ENCODE measurements at places on chromosomes 13 and 19.

GRCh38 chr13:46637213-46637612 is 84.2 kb downstream of the LRCH1 start:
- DNase-seq: no peak

DNA sequence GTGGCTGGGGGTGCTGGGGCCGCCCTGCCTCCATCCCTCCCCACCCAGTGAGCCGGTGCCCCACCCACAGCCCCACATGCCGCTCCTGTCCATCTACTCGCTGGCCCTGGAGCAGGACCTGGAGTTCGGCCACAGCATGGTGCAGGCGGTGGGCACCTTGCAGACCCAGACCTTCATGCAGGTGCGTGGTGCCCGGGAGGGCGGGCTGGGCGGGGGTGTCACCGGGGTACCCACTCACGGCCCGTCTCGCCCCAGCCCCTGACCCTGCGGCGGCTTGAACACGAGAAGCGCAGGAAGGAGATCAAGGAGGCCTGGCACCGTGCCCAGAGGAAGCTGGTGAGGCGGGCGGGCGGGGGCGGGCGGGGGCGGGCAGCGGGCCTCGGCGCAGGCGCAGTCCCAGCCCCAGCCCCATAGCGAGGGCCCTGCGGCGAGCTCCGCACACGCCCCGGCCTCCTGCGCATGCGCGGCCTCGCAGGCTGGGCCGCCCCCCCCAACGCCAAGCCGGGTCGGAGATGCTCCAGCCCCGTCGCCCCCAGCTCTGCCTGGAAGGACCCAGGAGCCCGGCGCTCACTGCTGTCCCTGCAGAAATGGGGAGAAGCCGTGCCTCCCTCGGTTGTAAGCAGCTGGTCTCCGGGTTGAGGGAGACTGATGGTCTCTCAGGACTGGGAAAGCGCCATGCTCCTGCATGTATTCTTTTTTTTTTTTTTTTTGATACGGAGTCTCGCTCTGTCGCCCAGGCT is 7.7 kb downstream of the ARHGAP45 start:
- no peak for DNase-seq

- peak; percentile 59 for DNase-seq
Measured at GRCh38 chr19:34363094-34363493, 1.9 kb upstream of the GPI start.

DNA sequence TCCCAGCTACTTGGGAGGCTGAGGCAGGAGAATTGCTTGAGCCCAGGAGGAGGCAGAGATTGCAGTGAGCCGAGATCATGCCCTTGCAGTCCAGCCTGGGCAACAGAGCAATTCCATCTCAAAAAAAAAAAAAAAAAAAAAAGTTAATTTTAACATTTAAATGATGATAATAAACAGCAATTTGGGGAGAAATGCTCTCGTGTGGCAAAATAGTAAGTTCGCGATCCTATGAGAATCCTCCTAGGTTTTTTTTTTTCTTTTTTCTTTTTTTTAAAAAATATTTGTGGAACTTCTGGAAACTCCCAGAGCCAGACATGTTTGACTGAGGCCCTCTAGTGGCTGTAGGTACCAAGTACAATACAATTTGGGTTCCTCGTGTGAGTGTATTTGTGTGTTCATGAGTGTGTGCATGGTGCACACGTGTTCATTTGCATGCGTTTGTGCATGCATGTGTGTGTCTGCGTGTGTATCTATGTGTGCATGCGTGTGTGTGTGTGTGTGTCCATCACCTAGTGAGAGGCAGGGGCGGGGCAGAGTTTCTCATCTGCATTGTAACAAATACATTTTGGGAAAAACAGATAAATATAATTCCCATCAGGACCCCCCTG is 31.2 kb downstream of the TMPRSS9 start:
- peak; percentile 47 for DNase-seq

DNA sequence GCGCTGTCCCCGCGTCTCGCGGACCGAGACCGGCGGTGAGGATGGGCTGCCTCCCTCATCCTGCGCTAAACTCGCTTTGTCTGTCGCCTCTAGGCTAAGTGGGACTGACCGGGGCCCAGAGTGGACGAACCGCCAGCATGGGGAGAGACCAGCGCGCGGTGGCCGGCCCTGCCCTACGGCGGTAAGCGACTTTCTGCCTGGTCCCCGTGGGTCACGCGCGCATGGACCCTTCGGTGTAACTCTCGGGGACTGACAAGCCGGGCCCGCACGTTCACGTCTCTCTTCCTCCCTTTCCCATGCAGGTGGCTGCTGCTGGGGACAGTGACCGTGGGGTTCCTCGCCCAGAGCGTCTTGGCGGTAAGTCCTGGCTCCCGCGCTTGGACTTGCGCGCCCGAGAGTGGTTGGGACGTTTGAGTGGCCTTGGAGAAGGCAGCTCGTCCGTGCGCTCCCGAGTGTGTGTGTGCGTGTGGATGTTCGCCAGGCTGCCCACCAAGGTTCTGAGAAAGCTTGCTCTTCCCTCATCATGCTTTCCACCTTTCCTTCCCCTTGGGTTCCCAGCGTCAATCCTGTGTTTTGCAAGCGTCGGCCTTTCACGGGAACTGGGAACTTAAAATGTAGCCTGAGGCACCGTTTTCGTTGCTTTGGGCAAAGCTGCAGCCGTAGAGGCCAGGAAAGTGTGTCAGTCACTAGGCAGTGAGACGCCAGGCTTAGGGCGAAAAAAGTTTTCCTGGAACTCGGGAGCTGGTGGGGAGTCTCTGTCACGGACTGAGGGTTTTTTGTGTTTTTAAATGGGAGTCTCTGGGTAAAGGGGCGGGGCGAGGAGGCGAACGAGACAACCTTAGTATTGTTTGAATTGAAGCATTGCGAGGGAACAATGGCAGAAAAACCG is 927 bp downstream of the COL4A2 start:
- peak; percentile 75 for DNase-seq

- no peak for DNase-seq
Measured at GRCh38 chr19:19403373-19403901, 2.0 kb upstream of the GATAD2A start.

GRCh38 chr19:5077209-5077515 is 108.2 kb downstream of the KDM4B start:
- DNase-seq: no peak

DNA sequence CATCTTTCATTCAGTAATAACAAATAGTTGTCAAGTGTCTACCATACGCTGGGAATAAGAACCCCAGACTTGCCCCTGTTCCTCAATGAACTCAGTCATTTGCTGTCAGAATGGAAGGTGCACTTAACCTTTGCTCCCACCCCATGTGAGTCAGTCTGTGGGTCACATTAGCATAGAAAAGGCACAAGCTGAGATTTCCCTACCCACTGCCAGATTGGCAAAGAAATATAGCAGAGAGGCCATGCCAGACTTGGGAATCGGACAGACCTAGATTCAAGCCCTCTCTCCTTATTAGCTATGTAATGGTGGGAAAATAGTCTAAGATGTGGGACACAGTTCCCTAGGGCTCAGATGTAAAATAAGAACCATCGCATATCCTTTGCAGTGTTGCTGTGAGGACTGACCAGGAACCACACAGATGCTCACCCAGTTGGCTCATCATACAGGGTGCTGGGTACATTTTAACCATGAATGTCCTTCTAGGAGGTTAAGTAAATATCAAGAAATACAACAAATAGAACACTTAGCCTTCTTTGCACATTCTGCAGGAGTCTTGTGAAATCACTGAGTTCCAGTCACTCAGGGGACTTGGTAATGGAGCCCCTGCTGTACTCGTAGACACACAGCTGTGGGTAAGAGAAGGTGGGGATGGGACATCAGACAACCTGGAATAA is 218.2 kb downstream of the FGF14 start:
- no peak for DNase-seq

DNA sequence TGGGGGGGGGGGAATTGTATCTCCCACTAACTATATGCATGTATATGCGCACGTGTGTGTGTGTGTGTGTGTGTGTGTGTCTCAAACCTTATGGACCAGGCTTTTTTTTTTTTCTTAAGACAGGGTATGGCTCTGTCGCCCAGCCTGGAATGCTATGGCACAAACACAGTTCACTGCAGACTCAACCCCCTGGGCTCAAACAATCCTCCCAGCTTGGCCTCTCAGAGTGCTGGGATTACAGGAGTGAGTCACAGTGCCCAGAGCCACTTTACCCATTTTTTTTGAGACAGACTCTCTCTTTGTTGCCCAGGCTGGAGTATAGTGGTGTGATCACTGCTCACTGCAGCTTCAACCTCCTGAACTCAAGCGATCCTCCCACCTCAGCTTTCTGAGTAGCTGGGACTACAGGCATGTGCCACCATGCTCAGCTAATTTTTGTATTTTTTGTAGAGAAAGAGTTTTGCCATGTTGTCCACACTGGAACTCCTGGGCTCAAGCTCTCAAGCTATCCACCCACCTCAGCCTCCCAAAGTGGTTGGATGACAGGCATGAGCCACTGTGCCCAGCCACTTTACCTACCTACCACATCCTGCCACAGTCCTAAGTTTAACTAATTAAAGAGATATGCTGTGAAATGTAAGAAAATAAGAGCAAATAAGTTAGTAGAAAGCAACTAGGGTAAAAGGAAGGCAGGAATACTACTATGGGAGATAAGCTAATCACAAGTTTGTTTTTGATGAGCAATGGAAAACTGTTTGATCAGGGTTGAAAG is 2.4 kb downstream of the ZMYM5 start:
- peak; percentile 65 for DNase-seq
